ENCODE measurements at places on chromosomes 7 and 10.

DNA sequence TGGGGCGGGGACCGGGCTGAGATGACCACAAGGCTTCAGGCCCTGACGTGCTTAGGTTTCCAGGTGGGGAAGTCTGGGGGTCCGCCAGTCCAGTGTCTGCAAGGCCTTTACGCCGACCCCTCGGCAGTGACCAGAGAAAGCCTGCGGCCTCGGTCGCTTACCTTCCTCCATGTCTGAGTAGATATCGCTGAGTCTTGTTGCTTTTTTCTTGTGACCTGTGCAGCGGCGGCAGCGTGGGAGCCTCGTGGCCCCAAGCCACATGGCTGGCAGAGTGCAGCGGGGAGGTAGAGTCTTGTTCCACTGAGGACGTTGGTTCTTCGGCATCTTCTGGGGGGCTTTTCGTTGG lies 329 bp downstream of the NOLC1 start:
- peak; percentile 40 for DNase-seq

GRCh38 chr10:121106611-121107010 lies 255.4 kb downstream of the WDR11 start:
- DNase-seq = no peak

GRCh38 chr7:46396481-46396880 lies 475.4 kb upstream of the IGFBP3 start:
- no peak for DNase-seq

DNA sequence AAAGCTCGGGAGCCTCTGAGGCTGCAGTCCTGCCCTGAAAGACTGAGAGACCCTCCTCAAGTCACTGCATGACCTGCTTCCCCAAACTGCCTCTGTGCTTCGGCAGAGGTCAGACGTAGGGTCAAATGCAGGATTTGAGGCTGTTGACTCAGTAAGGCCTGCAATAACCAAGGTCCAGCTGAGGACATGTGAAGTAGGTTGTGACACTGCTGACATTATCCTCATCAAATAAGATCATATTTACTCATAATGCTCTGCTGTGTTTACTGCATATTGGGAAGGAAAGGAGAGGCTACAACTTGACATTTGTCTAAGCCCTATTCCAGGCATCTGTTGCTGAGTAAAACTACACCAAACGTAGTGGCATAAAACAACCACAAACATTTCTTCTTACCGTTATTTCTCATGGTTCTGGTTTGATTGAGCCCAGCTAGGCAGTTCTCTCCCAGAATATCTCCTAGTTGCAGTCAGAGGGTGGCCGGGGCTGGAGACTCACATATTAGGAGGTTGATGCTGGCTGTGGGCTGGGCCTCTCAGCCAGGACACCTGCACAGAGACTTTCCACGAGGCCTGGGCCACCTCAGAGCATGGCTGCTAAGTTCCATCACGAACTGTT lies 122.1 kb upstream of the STK17A start:
- no peak for DNase-seq

GRCh38 chr7:89623018-89623672 lies 531.1 kb upstream of the STEAP1 start:
- DNase-seq = no peak

DNA sequence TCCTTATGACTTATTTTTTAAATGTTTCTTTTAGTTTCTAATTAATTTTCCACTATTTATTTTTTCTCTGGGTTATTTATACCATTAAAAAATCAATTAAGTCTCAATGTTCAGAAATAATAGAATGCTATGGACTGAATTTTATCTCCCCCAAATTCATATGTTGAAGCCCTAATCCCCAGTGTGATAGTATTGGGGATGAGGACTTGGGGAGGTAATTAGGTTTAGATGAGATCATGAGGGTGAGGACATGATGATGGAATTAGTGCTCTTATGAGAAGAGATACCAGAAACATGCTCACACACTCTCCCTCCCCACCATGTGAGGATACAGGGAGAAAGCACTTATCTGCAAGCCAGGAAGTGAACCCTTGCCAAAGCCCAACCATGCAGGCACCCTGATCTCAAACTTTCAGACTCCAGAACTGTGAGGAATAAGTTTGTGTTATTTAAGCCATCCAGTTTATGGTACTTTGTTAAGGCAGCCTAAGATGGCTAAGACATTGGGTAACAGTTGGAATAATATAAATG lies 202.6 kb downstream of the MDFIC start:
- no peak for DNase-seq

- DNase-seq = no peak
These were observed 22.0 kb upstream of the LAMB4 start for GRCh38 chr7:108152198-108152597.

- no peak for DNase-seq
These were observed 56.8 kb downstream of the PARP12 start for GRCh38 chr7:140005754-140006503.

DNA sequence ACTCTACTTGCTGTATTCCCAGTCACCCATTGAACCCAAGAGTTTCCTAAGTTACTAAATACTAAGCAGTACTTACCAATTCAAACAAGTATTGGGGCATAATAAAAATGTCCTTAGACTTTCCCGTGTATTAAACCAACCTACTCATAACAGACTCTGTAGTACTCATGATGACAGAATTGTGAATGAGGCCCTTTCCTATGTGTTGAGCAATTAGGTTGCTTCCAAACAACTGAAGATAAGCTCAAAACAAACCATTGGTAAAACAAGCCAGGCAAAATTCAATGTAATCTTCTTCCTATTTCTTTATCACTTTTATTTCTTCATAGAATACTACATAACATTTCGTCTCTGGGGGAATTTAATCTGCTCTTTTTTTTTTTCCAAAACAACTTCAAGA lies 106.5 kb upstream of the ANK3 start:
- no peak for DNase-seq

GRCh38 chr7:84091318-84091717 lies 103.3 kb downstream of the SEMA3A start:
- no peak for DNase-seq

- DNase-seq = no peak
These were observed 39.7 kb upstream of the ZNF518A start for GRCh38 chr10:96090463-96090800.

- no peak for DNase-seq
These were observed 41.2 kb downstream of the RALA start for GRCh38 chr7:39664585-39664984.

DNA sequence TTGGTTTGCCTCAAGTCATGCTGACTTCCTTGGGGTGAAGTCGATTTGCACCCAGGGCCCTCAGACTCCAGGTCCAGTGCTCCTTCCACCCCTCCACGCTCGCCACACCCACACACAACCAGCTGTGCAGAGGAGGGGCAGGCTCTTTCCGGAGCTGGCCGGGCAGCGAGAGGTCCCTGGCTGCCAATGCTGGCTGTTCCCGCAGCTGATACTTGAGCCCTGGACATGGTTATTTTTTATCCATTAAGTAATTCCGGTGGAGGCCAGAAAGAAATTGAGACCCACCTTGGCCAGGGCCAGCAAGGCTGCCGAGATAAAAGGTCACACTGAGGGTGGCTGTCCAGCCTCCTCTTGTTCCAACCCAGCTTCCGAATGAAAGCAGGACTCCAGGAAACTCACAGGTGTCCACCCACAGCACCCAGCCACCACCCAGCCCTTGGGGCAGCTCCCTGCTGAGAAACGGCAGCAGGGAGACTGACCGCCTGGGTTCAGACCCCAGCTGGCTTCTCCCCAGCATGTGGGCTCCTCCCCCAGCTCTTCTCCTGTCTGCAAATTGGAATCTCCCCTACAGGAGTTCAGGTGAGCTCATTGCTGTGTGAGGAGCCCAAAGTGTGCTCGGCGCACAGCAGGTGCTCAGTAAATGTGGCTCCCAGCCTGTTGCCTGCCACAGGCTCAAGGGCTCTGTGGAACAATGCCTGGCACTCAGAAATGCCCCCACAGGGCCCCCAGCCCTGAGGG lies 77.8 kb downstream of the PDGFA start:
- DNase-seq = no peak

DNA sequence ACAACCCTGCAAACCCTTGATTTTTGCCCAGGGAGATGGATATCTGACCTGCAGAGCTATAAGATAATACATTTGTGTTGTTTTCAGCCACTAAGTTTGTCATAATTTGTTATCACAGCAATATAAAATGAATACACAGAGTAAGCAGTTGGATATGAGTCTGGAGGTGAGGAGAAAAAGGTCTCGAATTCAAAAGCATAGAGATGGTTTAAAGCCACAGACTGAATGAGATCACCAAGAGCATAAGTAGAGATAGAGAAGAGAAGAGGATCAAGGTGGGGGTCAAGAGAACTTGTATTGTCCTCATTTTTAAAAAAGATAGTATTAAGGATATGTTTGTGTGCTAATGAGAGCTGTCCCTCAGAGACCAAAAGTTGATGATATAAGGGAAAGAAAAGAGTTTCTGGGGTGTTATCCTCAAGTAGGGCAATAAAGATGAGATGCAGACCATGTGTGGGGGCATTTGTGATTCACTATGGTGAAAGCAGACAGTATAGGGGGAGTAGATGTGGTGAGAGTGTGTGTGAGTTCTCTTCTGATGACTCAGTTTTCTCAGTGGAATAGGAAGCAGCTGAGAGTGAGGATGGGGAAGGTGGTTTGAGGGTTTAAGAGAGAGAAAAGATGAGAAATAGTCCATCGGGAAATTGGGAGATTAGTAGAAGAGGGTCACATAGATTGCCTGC lies 25.8 kb upstream of the PCGF5 start:
- no peak for DNase-seq

- no peak for DNase-seq
These were observed 16.7 kb upstream of the CNNM1 start for GRCh38 chr10:99312501-99312900.

- no peak for DNase-seq
These were observed 225.7 kb downstream of the RPS24 start for GRCh38 chr10:78259391-78259790.

- no peak for DNase-seq
These were observed 279.8 kb upstream of the CACNA2D1 start for GRCh38 chr7:82723411-82723810.

GRCh38 chr10:113025487-113025886 lies 75.4 kb downstream of the TCF7L2 start:
- no peak for DNase-seq

DNA sequence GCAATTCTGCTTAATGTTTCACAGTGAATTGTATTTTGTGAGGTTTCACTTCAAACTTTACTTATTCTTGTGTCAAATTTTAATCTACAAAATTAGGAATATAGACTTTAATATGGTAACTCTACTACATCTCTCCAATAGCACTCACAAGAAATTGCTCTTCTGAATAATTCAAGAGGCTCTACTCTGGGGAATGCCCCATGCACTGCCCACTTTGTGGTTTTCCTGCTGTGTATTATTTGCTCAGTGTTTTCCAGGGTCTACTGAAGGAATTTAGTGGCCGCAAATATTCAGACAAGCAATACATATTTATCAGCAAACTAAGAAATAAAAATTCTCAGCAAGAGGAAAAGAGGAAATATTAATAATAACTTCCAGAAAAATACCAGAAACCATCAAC lies 611.4 kb downstream of the TNS3 start:
- no peak for DNase-seq

GRCh38 chr7:89837515-89837914 lies 316.8 kb upstream of the STEAP1 start:
- no peak for DNase-seq

- no peak for DNase-seq
These were observed 217.1 kb upstream of the ZMIZ1 start for GRCh38 chr10:78851647-78852046.

DNA sequence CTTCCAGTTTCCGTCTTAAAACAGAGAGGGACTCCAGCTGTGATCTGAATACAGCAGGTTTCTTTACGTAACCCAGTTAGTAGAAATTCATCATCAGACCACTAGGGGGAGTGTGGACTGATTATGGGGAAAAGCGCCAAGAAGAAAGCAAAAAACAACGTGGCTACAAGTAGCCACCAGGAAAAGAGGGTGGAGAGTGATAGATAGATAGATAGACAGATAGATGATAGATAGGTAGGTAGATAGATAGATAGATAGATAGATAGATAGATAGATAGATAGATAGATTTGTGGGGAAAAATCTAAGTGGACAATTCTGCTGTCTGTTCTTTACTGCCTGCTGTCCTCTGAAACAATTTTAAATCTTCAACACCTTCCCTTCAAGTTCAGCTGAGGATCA lies 12.7 kb upstream of the AKR1B10 start:
- no peak for DNase-seq

DNA sequence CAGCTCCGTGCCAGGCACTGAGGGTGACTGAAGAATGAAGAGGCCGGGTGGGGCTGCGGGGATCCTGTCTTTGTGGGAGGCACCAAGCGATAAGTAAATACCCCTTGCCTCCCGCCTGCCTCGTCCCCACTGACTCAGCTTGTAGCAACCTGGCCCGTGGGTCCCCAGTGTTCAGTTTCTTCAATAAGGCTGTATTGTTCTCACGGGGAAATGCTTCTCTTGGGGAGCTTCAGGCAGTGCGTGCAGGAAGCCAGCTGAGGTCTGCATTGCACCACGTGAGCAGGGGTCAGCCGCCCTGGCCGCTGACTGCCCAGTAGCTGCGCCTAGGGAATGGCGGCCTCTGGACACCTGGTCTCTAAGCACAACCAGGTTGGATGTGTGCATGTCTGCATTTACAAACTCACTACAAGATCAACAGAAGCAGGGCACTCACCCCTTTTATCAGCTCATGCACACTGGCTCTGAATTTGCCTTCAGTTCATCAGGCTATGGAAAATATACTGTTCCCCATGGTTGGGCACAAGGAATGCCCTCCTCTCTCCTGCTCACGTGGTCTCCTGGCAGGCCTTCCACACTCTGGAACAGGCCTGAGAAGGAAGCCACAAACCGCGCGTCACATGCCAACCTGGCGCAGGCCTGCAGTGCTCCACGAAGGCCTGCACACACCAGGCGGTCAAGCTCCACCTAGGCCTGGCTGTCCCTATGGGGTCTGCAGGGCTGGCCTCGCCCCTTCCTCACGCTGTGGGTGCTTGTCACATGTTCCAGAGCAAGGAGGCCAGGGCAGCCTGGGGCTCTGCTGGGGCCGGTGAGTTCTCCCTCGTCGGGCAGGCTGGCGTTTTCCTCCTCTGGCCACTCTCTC lies 135.7 kb upstream of the RNF32 start:
- DNase-seq = no peak

- DNase-seq = no peak
These were observed 6.1 kb downstream of the LRRTM3 start for GRCh38 chr10:66931949-66932343.

GRCh38 chr7:137484326-137484725 lies 140.8 kb upstream of the PTN start:
- DNase-seq = no peak
